ENCODE measurements at places on chromosomes 16 and 17.

- no peak for DNase-seq
Observed at GRCh38 chr16:13083681-13084080, 182.3 kb downstream of the SHISA9 start.

GRCh38 chr17:29396066-29396465, 5.9 kb downstream of the TAOK1 start:
- DNase-seq, result no peak

GRCh38 chr16:8893976-8894690, 12.0 kb downstream of the LITAFD start:
- no peak for DNase-seq

- DNase-seq, result no peak
Observed at GRCh38 chr17:45828582-45829133, 16.0 kb upstream of the SPPL2C start.

DNA sequence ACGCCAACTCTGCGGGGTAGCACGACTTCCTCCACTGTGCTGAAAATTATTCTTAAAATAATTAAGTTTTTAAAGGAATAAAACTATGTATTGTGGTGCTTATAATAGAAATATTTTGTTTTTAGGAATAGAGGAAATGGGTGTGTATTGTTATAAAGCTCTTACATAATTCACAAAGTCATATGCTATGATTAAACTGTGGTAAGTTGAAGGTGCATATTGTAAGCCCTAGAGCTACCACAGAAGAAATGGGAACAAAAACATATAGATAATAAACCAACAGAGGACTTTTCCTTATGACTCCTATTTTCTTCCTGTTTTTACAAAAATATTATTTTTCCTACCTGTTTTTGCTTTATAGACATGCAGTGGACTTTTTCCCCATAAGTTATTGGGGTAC, 4.3 kb upstream of the SLFN11 start:
- DNase-seq, result no peak

DNA sequence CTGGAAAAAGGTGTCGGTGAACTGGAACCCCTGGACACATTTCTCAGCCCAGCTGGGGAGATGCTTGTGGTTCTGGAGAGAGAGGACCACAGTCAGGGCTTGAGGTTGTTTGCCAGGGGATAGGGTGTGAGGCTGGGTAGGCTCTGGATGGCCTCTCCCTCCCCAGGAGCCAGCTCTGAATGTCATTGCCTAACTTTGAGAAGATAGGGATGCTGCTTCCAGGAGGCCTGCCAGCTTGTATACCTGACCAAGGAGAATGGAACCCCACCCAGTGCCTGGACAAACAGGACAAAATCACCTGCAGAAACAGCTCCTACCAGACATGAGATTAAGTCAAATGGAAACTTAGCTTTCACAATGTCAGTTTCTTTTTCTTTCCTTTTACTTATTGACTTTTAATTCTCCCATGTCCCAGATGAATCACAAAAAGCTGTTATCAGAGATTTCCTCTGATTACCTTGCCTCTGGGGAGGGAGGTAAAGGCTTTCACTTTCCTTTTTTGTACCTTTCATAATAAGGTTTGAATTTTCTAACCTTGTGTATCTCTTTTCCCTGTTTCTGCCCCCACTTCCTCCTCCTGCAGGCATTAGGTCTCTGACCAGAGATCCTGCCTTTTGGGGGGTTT, 29.8 kb upstream of the PLLP start:
- DNase-seq, result no peak
